ENCODE measurements at places on chromosomes 6 and 20.

- DNase-seq, result peak; percentile 9
These were observed 342.0 kb downstream of the SOX4 start for GRCh38 chr6:21935561-21936028.

DNA sequence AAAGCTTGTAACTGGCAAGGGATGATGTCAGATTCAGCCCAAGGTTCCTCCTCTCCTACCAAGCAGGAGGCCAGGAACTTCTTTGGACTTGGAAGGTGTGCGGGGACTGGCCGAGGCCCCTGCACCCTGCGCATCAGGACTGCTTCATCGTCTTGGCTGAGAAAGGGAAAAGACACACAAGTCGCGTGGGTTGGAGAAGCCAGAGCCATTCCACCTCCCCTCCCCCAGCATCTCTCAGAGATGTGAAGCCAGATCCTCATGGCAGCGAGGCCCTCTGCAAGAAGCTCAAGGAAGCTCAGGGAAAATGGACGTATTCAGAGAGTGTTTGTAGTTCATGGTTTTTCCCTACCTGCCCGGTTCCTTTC, 14.4 kb downstream of the TNFAIP3 start:
- no peak for DNase-seq

DNA sequence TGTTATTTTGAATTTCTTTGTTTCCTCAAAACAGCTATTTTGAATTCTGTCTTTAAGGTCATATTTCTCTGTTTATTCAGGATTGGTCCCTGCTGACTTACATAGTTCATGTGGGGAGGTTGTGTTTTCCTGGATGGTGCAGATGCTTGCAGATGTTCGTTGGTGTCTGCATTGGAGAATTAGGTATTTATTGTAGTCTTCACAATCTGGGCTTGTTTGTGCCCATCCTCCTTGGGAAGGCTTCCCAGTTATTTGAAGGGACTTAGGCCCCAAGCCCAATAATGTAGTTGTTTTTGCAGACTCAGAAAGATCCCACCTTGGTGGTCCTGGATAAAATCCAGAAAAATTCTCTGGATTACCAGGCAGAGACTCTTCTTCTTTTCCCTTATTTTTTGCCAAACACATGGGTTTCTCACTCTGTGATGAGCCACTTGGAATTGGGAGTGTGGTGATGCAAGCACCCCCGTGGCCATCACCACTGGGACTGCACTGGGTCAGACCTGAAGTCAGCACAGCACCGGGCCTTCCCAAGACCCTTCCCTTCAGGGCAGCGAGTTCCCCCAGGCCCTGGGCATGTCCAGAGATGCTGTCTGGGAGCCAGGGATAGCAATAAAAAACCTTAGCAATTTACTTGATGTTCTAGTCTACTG, 81.6 kb upstream of the EZR start:
- no peak for DNase-seq

- DNase-seq, result peak; percentile 23
These were observed 19.8 kb downstream of the BFSP1 start for GRCh38 chr20:17511401-17511800.

DNA sequence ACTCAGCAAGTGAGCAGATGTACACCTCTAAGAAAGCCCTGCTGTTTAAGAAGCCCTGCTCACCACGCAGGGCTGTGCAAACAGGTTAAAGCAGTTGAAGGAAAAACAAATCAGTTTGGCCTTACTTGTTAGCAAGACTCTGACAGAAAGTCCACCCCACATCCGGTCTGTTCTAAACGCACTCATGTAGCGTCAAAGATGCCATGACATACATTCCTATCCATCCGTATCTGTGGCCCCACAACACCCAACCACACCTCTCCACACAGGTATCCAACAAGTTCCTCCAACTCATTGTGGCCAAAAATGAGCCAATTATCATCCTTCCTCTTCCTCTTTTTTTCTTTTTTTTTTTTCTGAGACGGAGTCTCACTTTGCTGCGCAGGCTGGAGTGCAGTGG, 22.8 kb upstream of the RAB22A start:
- no peak for DNase-seq

GRCh38 chr20:54688476-54688875, 213.1 kb downstream of the DOK5 start:
- DNase-seq, result no peak

DNA sequence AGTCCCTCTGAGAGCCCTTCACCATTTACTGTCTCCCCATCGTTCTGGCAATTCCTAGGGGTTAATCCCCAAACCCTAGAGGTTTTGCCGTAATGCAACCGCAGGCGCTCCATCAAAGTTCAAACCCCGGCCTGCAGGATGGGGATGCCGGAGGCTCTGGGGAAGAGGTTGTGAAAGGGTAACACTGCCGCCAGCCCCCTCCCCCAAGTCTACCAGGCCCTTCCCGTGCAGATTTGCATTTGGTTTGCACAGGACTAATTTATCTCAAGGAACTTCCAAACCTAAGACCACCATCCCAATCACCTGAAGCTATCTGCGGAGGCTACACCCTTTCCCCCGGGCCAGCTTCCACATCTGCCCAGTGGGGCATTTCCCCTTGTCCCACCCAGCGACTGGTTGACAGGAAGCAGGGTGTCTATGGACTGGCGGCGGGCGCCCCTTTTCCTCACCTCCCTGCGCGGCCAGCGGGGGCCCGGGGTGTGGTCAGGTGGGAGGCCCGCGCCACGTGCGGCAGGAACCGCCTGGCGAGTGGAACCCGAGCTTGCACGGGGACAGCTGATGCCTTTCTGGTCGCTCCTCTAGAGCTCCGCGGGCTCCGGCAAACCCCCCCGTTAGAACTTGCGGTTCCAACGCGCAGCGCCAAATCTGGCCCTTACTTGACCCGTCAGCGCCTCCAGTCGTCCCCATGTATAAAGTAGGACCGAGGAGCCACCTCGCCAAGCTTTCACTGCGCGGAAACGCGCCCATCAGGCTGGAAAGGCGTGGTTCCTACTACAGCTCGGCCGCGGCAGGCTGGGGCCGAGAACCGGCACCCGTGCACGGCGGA, 9.4 kb upstream of the SLC4A11 start:
- no peak for DNase-seq

GRCh38 chr6:30839671-30840070, 44.6 kb upstream of the DDR1 start:
- no peak for DNase-seq

DNA sequence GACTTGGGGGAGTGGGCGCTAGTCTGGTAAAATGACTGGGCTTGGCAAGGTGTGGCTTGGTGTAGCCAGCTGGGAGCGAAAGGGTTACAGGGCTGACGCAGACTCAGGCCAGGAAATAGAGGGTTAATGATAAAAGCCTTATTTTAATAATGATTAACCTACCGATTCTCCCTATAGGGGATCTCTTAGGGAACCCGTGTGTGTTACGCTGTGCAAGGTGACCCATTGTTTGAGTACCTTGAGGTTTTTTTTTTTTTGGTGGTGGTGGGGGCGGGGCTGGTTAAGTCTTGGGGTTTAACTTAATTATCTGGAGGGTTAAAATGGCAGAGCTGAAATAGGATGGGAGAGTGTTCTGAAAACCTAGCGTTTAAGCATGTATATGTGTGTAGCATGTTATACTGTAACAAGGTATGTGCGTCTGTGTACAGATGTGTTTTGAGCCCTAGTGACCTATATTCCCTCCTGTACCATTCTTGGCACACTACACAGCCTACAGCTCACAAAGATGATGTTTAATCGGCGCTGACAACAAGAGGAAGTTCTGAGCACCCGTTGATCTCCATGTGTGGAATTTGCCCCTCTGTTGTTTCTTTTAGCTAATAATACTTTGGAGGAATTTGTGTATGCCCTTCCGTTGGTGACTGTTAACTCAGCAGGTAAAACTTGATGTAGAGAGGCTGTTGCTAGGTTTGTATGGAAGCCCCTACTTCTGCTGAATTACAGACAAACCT, 1.3 kb downstream of the CARMIL1 start:
- DNase-seq, result peak; percentile 15

DNA sequence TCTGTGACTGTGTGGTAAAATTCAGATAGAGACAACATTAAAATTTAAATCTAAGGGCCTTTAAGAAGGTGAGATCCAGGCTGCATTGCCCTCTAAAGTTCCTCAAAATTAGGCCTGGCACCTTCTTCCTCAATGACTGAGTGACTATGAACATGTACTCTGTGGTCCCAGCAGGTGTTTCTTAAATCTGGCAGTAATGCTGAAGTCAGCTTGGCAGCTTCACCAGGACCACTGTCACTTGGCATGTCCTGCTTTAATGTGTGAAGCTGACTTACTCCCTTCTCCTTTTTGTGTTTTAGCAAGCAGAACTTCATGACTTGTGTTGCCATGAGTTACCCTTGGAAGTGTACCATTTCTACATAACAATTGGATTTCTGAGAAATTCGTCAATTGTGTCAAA, 141.7 kb downstream of the NKAIN2 start:
- no peak for DNase-seq

Measured in CD4-positive, alpha-beta T cell treated with Interferon alpha-2 for 1 hour (primary cell).